ENCODE measurements at places on chromosomes 11 and 22. TPM values are rescaled to one million over a fixed set of nuclear protein-coding genes. Genes with fewer than 3 reads are reported as not detected.

GRCh38 chr22:31119026-31119717 is 3.6 kb upstream of the INPP5J start:
- peak; percentile 81 for DNase-seq

Gene SLC22A6
- total RNA-seq, result not detected

Gene ABCC8
- total RNA-seq, result 2.8 TPM

GRCh38 chr11:19988598-19988997 is 171.7 kb downstream of the DBX1 start:
- DNase-seq, result no peak

DNA sequence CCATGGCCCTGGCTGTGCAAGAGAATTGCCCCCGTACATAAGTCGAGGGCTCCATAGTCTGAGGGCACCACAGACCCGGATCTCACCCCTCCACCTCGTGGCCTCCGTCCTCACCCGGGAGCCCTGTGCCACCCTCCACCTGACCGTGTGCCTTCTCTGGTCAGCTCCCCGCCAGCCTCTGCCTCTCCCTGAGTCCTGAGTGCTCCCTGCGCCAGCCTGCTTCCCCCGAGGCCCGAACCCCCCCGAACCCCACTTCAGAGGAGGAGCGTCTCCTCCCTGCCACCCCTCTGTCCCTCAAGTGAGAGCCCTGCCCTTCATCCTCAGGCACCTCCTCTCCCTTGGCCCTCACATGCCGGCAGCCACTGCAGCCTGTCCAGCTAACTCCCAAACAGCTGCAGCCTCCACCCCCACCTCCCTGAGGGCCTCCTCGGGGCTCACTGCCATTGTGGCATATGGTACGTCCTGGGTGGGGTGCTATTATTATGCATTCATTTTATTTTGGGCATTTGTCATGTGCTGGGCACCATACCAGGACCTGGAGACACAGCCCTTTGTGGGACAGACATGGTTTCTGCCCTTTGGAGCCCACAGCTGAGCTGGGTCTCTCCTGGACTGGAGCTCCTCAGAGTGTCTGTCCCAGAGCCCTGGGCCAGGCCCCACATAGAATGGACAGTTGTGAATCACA is 67.2 kb downstream of the MYO7A start:
- DNase-seq, result peak; percentile 58

DNA sequence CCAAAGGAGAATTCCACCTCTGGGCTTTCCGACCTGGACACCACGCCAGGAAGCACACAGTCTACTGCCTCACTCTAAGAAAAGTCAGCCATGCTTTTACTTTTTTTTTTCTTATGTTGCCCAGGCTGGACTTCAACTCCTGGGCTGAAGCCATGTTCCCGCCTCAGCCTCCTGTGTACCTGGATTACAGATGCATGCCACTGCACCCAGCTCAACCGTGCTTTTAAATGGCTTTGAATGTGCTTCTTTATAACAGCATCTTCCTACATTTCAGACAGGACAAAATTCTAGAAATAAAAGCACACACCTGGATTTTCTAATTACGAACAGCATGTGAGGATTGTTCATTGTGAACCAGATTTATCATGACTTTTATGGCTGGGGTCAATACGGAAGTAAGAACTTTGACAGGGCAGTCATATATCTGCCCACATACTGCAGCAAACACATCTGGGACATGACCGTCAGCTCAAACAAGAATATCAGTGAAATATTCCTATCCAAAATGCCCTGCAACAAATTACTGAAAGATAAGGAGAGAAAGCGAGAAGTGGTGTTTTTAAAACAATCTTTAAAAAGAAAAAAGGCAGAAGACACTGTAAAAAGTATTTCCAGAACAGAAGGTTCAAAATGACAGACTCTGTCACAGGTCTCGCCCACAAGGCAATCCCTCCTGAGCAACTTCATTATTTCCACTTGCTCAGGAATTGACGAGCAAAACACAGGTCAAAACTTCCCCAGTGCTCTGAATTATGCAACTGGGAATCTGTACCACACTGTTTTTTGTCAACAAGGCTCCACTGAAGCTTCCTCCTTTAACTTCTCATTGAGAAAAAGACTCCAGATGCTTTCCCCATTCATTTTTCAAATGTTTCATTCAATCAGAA is 42.1 kb downstream of the PACSIN2 start:
- no peak for DNase-seq

Gene RPS6KB2
- 19.3 TPM for total RNA-seq

Gene AMOTL1
- 73.0 TPM for total RNA-seq

Data from heart left ventricle (tissue), 16 donors.